ENCODE measurements at places on chromosomes 2 and 18.

- no peak for DNase-seq
Observed at GRCh38 chr2:121316986-121317385, 32.0 kb upstream of the TFCP2L1 start.

- DNase-seq = no peak
Observed at GRCh38 chr2:203949228-203949627, 12.7 kb downstream of the ICOS start.

DNA sequence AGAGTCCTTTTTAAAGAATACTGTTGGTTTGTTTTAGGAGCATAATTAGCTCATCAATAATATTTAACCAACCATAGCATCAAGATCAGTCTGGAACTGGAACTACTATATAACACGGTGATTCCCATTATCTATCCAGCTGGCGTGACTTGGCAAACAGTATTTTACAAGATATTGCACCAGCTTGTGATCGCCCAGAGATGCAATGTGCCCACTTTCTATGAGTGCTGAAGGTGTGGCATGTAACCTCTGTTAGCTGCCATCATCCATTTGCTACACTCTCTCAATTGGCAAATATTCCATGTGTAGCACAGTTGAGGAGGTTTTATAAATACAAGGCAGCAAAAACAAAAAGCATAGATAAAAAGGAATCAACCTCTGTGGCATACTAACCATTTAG lies 64.9 kb downstream of the FIGN start:
- DNase-seq = peak; percentile 86

DNA sequence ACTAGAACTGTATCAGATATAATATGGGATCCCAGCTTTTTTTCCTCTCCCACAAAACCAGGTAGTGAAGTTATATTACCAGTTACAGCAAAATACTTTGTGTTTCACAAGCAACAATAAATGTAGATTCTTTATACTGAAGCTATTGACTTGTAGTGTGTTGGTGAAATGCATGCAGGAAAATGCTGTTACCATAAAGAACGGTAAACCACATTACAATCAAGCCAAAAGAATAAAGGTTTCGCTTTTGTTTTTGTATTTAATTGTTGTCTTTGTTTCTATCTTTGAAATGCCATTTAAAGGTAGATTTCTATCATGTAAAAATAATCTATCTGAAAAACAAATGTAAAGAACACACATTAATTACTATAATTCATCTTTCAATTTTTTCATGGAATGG lies 77.7 kb upstream of the CSRNP3 start:
- no peak for DNase-seq

All from NCI-H748 treated with DMSO at 0.1 percent for 48 hours (cell line).